ENCODE measurements at places on chromosomes 1 and 21. TPM values are rescaled to one million over a fixed set of nuclear protein-coding genes. Genes with fewer than 3 reads are reported as not detected.

DNA sequence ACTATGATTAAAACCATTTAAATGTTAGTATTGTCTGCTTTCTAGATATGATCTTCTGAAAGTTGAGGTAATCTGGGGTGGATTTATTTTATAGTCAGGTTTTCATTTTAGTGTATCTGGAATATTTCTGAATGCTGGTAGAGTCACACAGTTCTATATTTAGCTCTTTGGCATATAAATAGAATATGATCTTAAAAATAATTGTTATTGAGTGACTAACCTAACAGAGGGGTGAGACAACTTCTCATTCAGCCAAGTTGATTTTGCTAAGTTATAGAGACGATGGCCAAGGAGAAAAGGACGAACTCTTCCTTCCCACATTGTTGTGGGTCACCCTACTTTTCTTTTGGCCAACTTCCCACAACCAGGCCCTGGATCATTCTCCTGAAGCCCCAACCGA, 7.2 kb upstream of the MT1HL1 start:
- no peak for DNase-seq

DNA sequence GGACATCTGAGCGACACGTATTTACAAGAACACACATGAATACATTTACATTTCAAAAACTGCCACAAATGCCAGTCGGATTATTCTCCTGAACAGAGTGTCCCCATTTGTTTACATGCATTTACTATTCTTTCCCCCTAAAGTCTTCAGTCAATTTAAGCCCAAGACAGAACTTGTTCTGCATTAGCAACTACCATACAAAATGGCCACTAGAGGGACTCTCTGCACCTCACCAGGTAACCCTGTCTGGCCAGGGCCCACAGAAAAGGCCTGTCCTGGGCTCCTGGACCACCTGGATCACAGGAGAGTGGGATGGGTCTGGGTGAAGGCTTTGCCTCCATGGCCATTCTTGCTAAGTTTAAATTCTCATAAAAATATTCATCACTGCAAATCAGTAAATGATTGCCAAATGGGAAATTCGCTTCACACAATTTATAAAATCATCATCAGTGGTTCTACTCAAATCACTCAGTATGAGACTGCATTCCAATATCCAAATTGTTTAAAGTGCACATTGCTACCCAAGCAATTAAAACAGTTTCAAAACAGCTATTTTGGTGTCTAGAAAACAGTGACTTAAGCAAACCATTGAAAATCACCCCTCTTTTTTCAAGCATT, 12.5 kb upstream of the GUCA2A start:
- no peak for DNase-seq

GRCh38 chr1:65151641-65152040, 3.6 kb downstream of the AK4 start:
- no peak for DNase-seq

GRCh38 chr1:56540467-56540866, 38.9 kb downstream of the PLPP3 start:
- no peak for DNase-seq

TMEM269 gene
- 0.20 TPM for total RNA-seq

KRTAP21-2 gene
- total RNA-seq, result not detected
